M059J (cell line): ENCODE measurements at places on chromosomes 4 and X.

DNA sequence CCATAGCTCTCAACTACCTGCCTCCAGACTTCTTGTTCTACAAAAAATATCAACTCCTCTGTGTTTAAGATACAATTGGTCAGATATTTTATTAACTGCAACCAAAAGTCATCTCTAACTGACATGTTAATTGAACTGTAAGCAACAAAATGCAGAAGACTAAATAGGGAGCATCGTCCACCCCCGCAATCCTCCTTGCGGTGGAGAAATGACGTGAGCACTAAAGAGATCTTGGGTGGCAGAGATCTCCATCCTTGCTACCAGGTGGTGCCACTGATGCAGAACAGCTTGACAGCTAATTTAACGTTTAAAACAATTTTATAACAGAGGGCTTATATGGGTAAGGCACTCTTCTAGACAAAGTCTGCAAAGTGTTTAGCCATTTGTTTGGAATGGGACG lies 164.4 kb upstream of the FTHL17 start:
- DNase-seq, result no peak

GRCh38 chr4:4256799-4257198 lies 8.8 kb upstream of the TMEM128 start:
- DNase-seq, result no peak

DNA sequence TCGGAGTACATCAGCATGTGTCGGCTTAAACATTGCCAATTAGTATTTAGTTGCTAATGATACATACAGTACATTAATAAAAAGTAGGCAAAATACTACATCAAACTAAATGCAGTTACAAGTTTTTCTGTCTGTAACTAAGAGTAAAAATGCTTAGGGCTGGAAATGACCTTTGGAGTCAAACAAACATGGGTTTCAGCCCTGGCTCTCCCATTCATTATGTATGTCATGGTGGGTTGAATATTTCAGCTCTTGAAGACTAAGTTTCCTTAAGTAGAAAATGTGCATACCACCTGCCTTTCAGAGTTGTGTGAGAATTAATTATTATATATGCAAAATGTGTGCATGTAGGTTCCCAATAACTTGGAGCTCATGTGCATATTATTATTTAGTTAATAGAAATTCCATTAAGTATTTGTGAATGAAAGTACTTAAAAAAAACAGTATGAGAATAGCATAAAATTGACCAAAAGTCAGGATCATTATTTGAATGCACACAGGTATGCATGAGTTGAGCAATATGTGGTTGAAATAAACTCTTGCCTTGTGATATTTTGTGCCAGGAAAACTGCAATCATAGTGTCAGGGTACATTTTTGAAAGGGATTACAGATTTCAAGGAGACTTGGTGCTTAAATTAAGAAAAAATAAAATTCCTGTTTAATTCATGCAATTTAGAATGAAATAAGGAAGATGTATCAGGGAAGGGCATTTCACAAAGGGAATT lies 2048.7 kb downstream of the PCDH7 start:
- DNase-seq, result no peak

GRCh38 chr4:85151371-85151770 lies 184.9 kb upstream of the WDFY3 start:
- DNase-seq, result no peak

DNA sequence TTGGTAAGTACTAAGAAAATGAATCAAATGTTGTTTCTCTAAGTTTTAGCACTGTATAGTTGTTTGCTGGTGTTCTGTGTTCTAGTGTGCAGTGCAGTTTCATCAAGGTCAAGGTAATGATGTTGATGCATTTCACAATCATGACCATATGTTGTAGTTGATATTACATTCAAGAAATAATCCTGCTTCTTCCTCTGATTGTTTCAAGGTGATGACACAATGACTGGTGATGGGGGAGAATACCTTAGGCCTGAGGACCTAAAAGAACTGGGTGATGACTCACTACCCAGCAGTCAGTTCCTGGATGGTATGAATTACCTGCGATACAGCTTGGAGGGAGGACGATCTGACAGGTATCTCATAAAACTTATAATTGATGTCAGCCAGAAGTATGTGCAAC lies 261.6 kb downstream of the ANK2 start:
- no peak for DNase-seq

GRCh38 chrX:30593440-30594200 lies 16.1 kb upstream of the TASL start:
- DNase-seq, result peak; percentile 35

DNA sequence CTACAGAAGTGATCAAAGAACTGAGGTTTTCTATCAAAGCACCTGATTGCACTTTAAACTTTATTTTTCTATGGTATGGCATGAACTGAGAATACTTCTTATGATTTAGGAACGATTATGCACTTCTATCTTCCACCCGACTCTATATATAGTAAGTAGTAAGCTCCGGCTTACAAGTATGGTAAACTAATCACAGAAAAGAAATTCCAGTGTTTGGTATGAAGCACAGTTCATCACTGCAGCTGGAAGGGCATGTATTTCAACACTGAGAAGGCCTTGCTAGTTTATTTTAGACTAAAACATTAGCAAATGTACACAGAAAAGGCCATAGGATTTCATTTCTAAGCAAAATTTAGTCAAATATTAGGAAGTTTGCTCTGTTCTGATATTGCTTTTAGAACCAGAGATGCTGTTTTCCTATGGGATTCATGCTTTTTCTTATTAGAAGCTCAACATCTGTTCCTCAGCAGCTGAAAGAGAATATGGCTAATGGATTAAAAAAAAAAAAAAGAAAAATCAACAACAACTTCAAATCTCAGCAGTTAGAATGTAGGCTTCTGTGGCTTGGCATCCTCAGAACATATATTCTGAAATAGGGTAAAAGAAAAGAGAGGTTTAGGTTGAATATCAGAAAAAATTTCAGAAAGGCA lies 273.5 kb downstream of the C4orf33 start:
- DNase-seq, result no peak

GRCh38 chr4:829291-829690 lies 3.4 kb upstream of the CPLX1 start:
- DNase-seq, result no peak

DNA sequence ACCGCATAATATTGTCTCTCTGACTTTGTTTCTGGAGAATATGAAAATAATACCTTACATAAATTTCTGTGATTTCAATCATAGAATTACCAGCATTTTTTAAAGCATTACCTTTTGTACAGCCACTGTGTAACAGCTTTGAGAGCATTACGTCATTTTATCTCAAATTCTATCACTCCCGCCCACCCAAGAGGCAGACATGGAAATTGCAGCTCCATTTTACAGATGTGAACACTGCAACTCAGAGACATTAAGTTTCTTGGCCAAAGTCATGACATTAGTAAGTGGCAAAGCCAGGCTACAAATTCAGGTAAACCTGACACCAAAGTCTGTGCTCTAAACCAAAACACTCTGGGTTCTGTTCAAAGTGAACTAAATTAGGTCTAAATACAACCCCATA lies 33.6 kb upstream of the KDR start:
- DNase-seq, result no peak
